ENCODE measurements at places on chromosomes 5 and 9. TPM values are rescaled to one million over a fixed set of nuclear protein-coding genes. Genes with fewer than 3 reads are reported as not detected.

DNA sequence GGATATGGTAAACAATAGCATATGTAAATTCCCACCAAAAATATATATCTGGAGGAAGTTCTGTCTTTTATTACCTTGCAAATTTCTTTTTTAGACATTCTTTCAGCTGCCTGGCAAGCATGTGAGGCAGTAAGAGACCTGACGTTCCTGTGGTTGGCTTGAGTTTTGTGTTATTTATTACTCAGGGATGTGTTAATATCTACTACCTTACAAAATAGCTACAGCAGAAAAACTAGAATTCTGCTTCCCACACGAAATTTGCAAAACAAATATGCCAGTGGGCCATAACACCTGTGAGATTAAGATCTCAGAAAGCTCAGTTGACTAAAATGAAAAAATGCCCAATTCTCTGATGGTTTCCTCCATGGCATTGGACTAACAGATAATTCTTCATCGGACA, 274.2 kb downstream of the TMEM167A start:
- no peak for DNase-seq

Gene GPR150
- total RNA-seq = not detected

Gene ARHGEF28
- 40.8 TPM for total RNA-seq

Gene TTC1
- 21.8 TPM for total RNA-seq

Gene C9orf152
- total RNA-seq = not detected

GRCh38 chr5:14406554-14406849, 175.1 kb upstream of the OTULINL start:
- peak; percentile 37 for DNase-seq

GRCh38 chr9:70003901-70004714, 39.5 kb upstream of the MAMDC2 start:
- no peak for DNase-seq

Gene ABCA1
- total RNA-seq = 48.1 TPM

Gene FOXD4
- 0.28 TPM for total RNA-seq

DNA sequence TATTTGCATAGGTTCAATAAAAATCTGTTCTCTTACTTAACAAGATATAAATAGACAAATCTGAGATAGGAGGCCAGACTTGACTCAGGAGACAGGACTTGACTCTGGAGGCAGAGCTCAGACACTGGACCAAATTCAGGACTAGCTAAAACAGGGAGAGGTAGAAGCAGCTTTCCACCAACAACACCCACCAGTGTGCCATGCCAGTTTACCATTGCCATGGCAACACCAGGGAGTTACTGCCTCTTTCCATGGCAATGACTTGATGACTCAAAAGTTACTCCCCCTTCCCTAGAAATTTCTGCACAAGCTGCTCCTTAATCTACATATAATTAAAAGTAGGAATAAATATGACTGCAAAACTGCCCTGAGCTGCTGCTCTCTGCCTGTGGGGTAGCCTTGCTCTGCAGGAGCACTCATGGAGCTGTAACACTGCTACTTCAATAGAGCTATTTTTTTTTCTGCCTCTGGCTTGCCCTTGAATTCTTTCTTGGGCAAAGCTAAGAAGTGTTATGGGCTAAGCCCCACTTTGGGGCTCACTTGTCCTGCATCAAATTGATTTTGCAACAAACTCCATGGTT, 473.0 kb downstream of the PLK2 start:
- peak; percentile 4 for DNase-seq

- no peak for DNase-seq
Measured at GRCh38 chr5:78288246-78288645, 6.3 kb downstream of the AP3B1 start.

GRCh38 chr5:74316064-74316603, 324.4 kb downstream of the ENC1 start:
- DNase-seq = peak; percentile 76

DNA sequence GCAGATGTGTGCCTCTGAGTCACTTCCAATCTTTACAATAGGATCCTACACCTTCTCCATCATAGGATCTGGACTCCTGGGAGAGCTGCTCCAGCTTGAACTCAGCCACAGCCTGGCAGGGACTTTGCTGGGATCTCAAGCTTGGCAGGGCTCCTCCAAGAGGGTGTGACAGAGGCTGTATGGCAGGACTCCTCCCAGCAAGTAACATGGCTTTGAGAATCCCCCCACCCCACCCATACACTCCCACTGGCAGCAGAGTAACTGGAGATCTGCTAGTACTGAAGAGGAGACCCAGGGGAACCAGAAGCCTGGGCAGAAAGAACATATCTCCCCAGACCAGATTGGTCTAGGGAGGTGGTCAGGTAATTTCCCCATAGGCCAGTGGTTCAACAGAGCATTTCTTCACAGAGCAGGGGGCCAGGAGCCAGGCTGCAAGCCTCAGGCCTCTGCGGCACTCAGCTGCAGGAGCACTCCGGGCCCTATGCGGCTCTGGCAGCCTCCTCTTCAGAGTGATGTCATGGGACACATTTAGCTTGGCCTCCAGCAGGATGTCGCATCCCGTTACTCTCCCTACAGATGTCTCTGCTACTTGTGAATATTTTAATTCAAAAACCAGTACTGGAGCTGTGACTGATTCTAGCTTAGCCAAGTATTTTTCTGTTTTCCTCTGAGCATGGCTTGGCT, 1.7 kb upstream of the ACSL6 start:
- DNase-seq = no peak

DNA sequence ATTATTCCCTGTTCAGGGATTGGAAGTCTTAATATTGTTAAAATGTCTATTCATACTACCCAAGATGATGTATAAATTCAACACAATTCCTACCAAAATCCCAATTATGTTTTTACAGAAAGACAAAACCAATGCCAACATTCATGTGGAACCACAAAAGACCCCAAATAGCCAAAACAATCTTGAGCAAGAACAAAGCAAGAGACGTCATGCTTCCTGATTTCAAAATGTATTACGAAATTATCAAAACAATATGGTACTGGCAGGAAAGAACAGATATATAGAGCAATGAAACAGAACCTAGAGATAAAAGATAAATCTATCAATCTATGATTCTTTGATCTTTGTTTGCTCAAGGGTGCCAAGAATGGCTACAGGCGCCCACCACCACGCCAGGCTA, 237.9 kb downstream of the TAF11L14 start:
- no peak for DNase-seq

Gene GNA14
- 5.8 TPM for total RNA-seq

DNA sequence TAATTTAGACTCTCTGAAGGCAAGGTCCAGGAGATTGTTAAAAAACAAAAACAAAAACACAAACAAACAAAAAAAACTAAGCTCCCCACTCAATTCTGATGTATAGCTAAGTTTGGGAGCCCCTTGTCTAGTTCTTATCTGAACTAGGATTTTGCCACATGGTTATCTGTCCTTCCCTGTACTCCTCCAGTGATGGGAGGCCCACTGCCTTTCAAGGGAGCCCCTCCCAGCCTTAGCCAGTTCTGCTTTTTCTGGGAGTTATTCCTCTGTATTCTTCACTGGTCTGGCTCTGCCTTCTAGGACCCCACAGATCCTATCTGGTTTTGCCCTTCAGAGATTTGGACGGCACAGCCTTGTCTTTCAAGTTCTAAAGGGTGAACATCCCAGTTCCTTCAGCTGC, 2.1 kb upstream of the ALDH1B1 start:
- DNase-seq = no peak

DNA sequence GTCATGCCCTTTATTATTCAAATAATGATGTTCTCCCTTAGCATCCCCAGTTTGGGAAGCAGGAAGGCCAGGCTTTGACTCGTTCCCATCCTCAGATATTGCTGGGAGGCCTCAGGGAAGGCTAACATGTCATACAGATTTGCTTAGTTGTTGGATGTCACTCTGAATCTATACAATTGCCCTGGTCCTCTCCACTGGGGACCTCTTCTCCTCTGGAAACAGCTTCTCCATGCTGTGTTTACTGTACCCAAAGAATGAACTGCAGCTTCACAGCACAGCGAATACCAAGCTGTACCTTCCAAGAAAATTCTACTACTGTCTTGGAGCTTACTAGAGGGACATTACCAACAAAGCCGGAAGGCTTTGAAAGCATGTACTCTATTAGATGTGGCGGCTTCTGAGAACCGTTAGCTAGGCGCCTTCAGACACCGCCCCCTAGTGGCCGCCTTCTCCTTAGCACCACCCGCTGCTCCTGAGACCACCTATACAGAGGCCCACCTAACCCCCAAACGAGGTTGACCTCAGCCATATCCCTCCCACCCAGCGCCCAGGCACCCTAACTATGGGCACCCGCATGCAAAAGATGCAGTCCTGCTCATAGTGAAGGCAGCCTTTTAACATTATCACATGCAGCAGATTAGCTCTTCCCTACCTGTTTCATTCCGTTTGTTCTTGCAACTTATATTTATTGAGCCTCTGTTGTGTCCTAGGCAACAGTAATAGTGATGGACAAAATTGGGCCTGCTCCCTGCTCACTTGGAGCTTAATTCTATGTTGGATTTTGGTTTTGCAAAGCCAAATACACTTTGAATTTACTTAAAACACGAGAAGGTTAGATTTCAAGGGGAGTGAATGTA, 34.9 kb upstream of the FOXI1 start:
- DNase-seq = no peak

- DNase-seq = no peak
Measured at GRCh38 chr9:74901001-74901400, 13.3 kb upstream of the TRPM6 start.

Data from thoracic aorta (tissue), 2 donors.